NCI-H187 (cell line): ENCODE measurements at places on chromosomes 4 and X.

GRCh38 chrX:16018291-16018690 lies 105.1 kb upstream of the GRPR start:
- DNase-seq, result no peak

- DNase-seq, result no peak
These were observed 66.0 kb downstream of the MAGEC1 start for GRCh38 chrX:141969706-141970105.

GRCh38 chrX:70878902-70879301 lies 29.6 kb downstream of the TEX11 start:
- DNase-seq, result no peak

DNA sequence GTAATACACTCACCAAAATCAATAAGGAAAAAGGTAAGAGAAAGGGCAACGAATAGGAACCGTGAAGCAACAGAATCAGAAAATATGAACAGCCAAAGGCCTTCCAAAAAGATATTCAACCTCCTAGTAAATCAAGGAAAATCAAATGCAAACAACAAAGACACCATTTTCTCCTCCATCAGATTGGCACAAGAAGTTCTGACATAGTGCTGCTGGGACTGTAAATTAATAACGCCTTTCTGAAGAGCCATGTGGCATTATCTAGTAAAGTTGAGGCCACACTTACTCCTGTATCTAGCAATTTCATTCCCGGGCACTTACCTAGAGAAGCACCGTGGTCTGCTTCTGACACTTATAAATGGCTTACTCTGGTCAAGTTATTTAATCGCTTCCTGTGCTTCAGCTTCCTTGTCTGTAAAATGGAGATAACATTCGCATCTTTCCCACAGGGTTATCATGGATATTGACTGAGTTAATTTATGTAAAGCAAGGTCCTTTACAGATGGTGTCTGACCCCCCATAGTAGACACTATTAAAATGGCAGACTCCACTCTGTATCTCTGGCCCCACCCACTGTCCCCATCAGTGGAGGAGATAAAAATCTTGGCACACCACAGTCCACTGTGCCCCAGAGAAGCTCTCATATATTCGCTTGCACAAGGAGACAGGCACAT lies 20.5 kb upstream of the ENPP6 start:
- no peak for DNase-seq

GRCh38 chr4:167616476-167616875 lies 382.2 kb upstream of the SPOCK3 start:
- no peak for DNase-seq

DNA sequence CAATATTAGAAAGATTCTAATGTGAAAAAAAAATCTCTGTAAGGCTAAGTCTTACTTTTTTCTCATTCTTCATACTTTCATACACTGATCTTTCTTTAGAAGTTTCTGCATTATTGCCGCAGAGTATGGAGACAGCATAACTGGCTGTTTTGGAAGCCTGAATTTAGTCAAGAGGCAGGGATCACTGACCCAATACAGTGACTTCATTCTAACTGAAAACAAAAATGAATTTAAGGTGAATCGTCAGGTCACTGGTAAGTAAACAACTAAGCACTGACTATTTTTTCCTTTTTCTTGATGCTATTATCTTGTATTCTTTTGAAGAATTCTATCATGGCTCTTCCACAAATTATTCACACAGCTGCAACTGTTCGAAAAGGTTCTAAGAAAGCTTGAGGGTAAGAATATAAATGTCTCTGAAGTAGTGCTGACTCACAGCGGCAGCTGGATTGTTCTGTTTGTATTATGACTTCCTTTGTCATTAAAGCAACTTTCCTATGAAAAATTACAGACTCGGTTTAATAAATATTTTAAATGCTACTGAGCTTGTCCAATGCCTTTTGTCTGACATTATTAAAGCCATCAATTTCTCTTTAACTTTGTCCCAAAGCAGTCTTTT lies 609.3 kb downstream of the FSTL5 start:
- DNase-seq, result no peak

DNA sequence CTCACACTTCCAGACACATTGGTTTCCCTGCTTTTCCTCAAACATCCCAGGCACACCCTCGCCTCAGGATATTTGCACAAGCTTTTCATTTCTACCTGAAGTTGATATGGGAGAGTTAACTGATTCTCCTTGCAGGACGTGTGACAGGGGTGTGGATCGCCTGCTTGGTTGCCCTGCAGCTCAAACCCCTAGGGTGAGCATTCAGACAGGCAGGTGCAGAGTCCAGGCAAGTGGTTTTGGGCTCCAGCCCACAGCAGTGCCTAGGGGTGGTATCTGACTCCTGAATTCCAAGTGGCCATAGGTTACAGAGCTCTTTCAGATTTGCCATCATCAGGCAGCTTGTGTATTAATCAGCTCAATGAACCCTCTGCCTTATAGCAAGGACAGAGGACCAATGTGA lies 1104.2 kb upstream of the IGFBP7 start:
- DNase-seq, result no peak

DNA sequence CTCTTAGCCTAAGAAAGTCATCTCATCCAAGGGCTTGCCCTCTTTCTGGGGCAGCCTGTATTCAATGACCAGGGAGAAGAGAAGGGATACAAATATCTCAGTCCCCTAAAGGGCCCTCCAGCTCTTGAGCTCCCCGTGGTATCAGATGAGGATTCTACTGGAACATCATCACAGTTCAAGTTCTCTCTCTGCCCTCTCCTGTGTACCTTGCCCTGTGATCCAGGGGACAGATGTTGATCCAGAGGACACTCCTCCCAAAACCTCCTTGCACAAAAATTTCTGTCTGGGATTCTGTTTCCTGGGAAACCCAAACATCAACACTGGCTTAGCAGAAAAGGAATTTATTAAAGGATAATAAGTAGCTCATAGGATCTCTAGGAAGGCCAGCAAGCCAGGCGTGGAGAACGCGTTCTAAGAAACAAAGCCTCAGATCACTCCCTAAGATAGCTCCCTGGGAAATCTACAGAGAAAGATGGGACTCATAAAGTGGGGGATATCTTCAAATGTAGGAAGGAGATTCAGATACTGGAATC lies 296.3 kb upstream of the KLF3 start:
- no peak for DNase-seq

DNA sequence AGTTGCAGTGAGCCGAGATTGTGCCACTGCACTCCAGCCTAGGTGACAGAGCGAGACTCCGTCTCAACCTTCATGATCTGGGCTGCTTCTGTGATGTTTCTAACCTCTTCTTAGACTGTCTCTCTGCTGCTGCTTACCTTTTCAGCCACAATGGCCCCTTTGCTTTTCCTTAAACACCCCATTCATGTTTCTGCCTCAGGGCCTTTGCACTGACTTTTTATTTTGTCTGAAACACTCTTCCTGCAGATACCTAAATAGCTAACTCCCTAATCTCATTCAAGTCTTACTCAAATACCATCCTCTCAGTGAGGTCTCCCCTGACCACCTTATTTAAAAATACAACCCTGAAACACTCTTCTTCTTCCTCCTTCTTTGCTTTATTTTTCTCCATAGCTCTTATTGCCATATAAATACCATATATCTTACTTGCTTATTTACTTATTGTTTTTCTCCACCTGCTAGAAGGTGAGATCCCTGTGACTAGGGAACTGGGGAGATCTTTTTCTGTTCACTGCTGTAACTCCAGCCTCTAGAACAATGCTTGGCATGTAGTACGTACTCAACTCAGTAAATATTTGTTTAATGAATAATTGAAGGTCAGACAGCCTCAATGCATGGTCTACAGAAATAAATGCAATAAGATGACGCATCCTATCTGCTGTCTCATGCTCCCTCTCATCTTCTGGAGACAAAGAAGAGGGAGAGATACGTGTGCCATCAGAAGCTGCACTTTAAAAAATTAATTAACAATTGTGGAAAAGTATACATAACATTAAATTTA lies 43.8 kb upstream of the SETD7 start:
- DNase-seq, result no peak

DNA sequence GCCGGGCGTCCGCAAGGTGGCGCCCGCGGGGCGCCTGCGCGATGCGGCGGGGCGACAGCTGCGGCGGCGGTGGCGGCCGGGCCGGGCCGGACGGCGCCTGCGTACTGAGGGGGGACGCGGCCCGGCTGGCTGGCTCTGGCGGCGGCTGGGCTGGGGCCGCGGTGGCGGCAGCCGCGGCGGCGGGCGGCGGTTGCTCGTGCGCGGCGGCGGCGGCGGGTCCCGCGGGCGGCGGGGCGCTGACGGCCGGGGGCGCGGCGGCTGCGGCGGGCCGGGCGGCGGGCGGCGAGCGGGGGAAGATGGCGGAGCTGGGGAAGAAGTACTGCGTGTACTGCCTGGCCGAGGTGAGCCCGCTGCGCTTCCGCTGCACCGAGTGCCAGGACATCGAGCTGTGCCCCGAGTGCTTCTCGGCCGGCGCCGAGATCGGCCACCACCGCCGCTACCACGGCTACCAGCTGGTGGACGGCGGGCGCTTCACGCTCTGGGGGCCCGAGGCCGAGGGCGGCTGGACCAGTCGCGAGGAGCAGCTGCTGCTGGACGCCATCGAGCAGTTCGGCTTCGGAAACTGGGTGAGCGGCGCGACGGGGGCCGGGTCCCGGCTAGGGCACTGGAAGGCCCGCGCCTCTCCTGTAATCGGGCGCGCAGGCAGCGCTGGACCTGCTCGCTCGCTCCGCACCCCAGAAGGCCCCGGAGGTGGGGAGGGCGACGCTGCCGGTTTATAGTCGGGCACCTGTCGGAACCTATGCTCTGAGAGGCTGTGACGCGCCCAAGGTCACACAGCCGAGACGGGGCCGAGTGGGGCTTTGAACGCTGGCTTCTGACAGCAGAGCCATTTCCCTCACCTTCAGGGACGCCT lies at the start of gene TADA2B:
TSS of gene TADA2B (plus strand) at position 89 of the 853 bp plus-strand sequence. CDS start at position 297, 208 bp downstream.
- peak; percentile 50 for DNase-seq

DNA sequence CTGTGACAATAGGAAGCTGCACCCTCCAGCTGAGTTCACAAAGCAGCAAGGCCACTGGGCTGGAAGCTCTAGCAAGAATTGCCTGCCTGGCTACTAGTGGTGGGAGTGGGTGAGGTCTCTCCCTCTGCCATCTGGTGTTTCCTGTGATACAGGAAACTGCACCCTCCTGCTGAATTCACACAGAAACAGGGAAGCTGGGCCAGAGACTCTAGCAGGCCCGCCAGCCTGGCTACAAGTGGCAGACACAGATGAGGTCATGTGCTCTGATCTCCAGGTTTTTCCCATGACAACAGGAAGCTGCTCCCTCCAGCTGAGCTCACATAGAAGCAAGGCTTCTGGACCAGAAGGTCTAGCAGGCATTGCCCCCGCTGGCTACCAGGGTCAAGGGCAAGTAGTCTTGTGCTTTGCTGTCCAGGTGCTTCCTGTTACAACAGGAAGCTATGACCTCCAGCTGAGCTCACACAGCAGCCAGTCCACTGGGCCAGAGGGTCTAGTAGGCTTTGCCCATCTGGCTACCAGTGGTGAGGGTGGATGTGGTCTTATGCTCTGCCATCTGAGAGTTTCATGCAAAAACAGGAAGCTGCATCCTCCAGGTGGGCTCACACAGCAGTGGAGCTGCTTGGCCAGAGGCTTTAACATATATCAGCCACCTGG lies 41.5 kb upstream of the ZXDA start:
- no peak for DNase-seq

DNA sequence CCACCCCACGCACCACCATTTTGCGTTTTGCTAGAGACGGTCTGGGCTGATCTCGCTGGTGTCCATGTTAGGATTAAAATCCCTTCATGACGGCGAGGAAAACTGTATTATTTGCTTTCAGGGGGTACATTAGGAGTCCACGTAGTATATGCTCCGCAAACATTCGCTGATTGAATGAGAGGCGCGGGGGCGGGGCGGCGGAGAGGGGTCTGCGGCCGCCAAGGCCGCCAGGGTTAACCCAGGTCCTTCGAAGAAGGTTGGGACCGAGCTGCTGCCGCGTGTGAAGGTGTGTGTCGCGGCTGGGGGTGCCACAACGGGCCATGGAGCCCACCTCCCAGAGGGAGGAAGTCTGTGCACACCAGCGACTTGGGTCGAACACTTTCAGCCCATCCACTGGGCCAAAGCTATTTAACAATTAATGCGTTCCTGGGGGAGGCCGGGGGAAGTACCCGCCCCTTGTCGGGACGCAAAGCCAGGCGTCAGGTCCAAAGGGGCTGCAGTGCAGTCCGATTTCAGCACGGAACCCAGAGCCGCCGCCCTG lies 6.4 kb upstream of the PITX2 start:
- DNase-seq, result no peak

- no peak for DNase-seq
These were observed 3.8 kb upstream of the DCAF4L1 start for GRCh38 chr4:41977709-41978108.

GRCh38 chr4:169986369-169986768 lies 39.8 kb downstream of the MFAP3L start:
- DNase-seq, result no peak

DNA sequence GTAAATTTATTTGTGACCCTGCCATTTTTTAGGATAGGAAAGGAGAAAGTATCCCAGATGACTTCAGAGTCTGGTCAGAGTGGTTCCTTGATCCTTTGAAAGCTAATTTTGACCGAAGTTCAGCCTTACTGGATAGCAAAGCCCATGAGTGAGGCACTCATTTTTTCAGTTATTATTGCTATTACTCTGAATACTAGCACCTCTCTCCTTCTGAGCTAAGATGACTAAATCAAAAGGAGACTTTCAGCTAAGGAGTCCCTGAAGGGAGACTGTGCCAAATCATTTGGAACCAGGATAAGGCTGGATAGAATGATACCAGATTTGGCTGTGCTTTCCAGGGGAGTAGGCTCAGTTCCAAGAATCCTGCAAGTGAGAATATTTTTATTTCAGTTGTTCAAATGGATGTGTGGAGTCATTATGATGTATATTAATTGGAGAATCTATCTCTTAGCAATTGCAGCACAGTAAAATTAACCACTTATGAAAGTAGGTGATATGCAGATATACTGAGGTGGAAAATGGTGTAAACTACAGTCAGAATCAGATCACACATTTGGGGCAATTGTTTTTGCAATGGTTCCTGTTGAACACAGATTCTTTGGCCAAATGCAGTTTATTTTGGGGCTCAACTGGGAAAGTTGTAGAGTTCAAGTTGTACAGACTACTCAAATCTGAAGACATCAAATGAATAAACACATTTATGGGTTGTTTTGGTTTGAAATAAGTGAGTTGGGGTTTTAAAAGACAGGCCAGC lies 1.2 kb downstream of the P2RY10 start:
- no peak for DNase-seq

DNA sequence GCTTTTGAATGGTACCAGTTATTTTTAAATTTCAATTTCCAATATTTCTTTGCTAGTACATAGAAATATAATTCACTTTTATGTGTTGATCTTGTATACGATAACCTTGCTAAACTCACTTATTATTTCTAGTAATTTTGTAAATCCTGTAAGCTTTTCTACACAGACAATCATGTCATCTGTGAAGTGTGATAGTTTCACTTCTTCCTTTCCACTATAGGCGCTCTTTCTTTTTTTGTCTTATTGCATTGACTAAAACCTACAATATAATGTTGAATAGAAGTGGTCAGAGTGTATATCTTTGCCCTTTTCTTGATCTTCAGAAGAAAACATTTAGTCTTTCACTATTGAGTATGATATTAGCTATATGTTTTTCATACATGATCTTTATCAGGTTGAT lies 76.6 kb downstream of the ZNF182 start:
- DNase-seq, result no peak

DNA sequence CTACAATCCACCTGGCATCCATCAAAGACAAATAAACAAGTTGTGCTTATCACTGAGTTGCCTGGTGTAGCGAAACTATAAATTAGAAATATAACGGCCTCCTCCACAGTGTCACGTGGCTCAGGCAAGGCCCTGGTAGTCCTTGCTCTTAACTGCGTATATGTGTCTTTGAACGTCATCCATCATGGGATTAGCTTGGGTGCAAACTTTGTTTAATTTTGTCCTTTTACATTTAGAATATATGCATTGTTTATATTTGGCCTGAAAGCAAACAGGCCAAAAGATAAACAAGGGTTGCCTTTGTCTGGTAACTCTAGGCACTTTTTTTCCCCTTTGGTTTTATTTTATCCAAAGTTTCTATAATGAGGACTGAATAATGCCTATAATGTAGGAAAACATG lies 184.9 kb downstream of the KIT start:
- no peak for DNase-seq
